ENCODE measurements at places on chromosomes 7 and 10. TPM values are rescaled to one million over a fixed set of nuclear protein-coding genes. Genes with fewer than 3 reads are reported as not detected.

Gene DRGX
- not detected for total RNA-seq

Gene ADRB1
- total RNA-seq = 1.1 TPM

Gene ZNF33B
- total RNA-seq = 10.4 TPM

Gene CARD11
- total RNA-seq = 16.9 TPM

DNA sequence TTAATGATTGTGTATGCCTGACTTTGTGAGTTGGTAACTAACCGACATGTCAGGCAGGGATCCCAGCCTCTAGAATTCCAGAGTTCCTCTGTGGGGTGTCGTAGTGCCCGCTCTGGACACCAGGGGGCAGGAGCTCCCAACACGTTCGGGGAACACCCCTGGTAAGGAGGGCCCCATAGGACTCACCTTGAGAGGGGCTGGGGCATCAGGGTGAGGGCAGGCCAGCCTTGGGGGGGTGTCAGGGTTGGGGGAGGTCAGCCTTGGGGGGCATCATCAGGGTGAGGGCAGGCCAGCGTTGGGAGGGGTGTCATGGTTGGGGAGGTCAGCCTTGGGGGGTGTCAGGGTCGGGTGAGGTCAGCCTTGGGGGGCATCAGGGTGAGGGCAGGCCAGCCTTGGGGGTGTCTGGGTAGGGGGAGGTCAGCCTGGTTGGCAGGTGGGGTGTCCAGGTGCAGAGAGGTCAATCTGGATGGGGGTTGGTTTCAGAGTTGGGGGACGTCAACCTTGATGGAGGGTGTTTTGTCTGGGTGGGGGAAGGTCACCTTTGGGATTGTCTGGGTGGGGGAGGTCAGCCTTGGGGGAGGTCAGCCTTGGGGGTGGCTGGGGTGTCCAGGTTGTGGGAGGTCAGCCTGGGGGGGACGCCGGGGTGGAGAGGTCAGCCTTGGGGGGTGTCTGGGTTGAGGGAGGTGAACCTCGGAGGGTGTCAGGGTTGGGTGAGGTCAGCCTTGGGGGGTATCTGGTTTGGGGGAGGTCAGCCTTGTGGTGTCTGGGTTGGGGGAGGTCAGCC, 45.6 kb upstream of the SUN1 start:
- DNase-seq = peak; percentile 59

DNA sequence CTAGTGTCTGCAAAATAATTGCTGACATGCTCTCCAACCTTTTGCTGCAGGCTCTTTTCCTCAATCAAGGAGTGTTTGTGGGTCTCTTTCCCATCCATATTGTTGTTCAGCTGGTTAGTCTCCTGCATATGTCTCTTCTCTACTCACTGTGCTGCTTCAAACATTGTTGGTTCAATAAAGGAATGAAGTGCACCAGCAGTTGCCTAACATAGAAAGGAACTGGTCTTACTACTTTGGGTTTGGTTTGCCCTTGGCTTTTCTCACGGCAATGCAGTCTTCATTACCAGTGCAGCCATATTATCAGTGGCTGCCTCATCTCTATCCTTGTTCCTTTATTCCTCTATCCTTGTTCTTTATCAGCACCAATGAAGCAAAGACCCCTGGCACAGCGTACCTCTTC, 169.7 kb upstream of the TPK1 start:
- no peak for DNase-seq

DNA sequence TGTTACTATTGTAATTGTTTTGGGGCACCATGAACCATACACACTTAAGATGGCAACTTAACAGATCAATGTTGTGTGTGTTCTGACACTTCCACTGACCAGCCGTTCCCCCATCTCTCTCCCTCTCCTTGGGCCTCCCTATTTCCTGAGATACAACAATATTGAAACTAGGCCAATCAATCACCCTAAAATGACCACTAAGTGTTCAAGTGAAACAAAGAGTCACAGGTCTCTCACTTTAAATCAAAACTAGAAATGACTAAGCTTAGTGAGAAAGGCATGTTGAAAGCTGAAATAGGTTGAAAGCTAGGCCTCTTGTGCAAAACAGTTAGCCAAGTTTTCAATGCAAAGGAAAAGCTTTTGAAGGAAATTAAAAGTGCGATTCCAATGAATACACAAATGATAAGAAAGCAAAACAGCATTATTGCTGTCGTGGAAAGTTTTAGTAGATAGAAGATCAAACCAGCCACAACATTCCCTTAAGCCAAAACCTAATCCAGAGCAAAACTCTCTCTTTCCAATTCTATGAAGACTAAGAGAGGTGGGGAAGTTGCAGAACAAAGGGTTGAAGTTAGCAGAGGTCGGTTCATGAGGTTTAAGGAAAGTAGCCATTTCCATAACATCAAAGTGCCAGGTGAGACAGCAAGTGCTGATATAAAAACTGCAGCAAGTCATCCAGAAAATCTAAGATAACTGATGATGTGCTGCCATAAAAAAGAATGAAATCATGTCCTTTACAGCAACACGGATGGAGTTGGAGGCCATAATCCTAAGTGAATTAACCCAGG, 90.6 kb downstream of the MTPN start:
- no peak for DNase-seq

- peak; percentile 98 for DNase-seq
Measured at GRCh38 chr7:151687523-151688235, 168.0 kb upstream of the RHEB start.

- DNase-seq = peak; percentile 25
Measured at GRCh38 chr7:100726996-100727761, 6.2 kb upstream of the ZAN start.

DNA sequence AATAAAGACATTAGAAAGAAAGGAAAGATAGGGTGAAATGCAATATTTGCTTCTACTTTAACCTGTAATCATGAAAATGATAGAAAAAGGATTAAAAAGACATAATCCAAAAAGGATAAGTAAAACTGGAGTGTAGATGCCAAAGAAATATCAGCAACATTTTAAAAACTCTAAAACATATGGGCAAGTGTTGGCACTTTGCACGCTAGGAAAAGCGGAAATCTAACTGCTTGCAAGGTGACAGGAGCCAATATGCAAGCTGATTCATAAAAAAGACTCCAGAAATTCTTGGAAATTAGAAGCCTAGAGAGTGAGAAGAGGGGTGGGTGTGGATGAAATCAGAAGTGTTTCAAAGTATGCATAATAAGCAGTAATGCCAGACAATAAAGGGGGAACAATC, 161.1 kb downstream of the SEMA3E start:
- DNase-seq = no peak

DNA sequence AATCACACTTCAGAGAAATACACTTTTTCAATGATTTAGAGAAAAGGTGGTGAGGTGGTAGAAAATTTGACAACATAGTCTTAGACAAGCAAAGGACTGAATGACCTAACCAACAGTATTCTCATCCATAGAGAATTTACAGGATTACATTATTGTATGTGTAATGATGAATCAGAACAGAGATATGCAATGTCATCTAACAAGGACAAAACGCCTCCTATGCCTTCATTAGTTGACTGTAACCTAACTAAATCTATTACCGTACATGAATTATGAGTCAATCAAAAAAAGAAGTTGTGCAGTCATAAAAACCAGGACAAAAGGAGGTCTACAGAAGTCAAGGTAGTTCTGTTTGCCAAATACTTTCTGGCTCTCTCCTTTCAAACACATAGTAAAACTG, 66.5 kb downstream of the RAB11FIP2 start:
- peak; percentile 80 for DNase-seq

DNA sequence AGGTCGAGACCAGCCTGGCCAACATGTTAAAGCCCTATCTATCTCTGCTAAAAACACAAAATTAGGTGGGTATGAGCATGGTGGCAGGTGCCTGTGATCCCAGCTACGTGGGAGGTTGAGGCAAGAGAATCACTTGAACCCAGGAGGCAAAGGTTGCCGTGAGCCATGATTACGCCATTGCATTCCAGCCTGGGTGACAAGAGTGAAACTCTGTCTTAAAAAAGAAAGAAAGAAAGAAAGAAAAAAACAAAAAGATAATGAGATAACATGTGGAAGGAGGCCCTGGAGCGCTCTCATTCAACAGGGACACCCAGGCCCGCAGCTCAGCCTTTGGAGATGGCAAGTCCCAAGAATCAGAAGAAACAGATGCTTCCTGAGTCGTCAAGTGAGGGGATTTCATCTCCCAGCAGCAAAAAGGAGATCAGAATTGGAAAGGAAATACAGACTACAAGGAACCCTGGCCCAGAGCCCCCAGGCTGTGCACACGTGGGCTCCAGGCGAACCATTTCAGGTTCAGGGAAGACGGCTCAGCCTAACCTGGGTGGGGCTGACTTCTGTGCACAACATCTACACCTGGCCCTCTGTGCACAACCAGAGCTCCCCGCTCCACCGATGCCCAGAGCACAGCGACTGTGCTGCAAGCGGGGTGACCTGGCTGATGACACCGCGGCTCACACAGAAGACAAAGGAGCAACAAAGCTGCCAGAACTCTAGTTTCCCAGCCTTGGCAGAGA, 33.3 kb downstream of the GNA12 start:
- no peak for DNase-seq

DNA sequence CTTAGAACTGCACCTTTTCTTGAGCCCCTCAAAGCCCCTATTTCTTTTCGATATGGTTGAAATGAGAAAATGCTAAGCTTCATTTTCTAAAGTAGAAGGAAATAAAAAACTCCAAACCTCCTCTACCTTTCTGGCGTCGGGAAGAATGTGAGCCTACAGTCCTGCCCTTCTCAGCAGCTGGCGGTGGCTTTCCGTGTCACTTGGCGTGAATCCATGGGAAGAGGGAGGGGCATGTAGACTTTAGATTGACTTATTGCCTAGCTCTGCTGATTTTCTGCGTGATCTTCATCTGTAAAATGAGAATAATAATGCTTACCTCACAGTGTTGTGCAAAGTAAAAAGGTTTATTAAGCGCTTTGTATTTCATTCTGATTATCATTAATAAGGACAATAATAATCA, 35.0 kb downstream of the PRR15 start:
- no peak for DNase-seq

DNA sequence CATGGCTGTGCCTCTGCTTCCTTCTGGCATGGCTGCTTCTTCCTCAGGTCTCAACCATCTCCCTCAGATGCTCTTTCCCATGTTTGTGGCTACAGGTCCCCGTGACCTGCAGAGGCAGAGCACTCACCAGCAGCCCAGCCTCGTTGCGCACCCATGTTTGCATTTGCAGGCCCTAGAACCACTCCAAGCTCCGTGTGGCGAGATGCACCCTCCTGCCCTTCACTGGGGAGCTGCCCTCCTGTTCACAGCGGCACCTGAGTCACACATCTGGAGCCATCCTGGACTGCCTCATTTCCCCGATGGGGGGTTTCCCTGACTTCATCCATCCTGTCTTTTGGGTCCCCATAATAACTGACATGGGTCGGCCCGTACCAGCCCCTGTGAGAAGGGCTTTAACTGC, 35.9 kb downstream of the EGFR start:
- DNase-seq = no peak

DNA sequence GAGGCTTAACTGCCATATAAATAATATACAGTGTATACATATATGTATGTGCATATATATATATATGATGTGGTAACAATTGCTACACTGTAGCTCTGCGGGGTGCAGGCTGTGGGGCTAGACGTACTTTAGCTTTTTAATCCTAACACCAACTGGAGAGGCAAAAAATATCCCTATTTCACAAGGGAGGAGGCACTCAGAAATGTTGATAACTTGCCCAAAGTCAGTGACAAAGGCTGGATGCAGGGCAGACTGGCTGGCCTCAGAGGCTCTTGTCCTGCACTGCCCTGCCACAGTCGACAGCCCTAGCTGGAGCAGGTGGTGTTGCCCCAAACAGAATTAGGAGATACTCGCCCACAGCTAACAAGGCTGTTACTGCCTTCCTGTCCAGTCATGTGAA, 1.5 kb upstream of the RELN start:
- no peak for DNase-seq

DNA sequence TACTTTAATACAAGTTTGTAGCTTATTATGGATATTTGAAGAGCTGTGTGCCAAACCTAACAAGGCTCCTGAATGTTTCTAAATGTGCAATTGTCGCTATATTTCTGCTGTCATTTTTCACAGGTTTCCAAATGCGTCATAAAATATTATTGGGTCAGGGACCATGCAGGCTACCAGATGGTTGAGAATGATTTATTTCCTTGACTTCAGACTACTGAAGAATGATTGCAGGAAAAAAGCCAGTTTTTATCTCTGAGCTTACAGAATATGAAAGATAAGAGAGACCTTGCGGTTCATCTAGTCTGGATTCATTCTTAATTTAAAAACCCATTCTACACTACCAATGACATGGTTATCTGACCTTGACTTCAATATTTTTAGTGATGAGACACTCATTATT, 55.2 kb downstream of the TSPAN12 start:
- DNase-seq = no peak

- no peak for DNase-seq
Measured at GRCh38 chr10:107342711-107343110, 178.2 kb upstream of the SORCS1 start.

GRCh38 chr7:69844264-69844868, 246.1 kb downstream of the AUTS2 start:
- DNase-seq = no peak

GRCh38 chr7:14507617-14508016, 394.9 kb downstream of the DGKB start:
- DNase-seq = peak; percentile 90

DNA sequence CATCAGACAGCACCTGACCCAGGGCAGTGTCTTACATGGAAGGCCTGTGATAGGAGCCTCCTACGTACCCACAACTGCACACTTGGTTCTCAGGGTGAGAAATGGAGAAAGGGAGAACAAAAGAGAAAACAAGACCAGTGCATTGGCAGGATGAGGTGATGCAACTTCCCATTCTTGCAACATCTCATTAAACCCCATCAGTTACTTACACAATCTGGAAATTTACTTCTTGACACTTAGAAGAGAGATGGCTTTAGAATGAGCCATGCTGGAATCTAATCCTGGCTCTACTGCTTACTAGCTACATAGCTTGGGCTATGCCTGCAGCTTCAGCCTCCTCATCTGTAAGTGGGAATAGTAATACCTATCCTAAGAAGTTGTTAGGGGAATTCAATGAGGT, 391.7 kb downstream of the KCNMA1 start:
- DNase-seq = no peak

DNA sequence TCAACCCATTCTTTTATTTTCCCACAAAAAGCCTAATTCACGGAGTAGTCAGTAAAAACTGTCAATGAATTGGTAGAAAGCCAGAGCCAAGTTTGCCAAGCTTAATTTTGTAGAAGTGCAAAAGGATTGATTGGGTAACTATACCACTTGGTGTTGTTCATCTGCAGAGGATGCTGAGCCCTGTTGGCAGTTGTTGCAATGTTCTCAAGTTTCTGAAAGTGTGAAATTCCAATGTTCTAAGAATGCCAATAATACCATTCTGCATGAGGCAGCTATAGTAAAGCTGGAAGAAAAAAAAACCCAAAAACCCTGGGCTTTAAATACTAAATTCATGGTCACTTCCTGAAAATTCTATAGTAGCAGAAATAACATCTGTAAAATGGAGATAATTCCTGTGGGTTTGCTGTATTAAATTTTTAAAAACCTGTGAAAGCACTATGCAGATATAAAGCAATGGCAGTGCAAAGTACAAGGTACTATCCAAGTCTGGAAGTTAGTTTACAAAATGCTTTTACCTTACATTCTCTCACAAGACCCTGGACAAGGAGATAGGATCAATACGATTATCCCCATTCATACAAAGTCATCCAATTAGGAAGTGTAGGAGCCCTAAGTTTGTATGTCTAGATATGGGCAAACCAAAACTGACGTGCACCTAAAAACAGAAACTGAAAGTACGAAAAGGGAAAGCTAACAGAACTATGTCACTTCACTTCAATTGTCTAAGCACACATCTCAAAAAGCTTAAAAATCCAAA, 6.0 kb upstream of the PON1 start:
- DNase-seq = peak; percentile 36

All from A172 (cell line).